ENCODE measurements at places on chromosomes 13 and 19.
A peak's percentile ranks its signal among the peaks of the same experiment; 100 is the strongest.

- no peak for DNase-seq
These were observed 35.4 kb downstream of the ARHGAP35 start for GRCh38 chr19:46896076-46896794.

DNA sequence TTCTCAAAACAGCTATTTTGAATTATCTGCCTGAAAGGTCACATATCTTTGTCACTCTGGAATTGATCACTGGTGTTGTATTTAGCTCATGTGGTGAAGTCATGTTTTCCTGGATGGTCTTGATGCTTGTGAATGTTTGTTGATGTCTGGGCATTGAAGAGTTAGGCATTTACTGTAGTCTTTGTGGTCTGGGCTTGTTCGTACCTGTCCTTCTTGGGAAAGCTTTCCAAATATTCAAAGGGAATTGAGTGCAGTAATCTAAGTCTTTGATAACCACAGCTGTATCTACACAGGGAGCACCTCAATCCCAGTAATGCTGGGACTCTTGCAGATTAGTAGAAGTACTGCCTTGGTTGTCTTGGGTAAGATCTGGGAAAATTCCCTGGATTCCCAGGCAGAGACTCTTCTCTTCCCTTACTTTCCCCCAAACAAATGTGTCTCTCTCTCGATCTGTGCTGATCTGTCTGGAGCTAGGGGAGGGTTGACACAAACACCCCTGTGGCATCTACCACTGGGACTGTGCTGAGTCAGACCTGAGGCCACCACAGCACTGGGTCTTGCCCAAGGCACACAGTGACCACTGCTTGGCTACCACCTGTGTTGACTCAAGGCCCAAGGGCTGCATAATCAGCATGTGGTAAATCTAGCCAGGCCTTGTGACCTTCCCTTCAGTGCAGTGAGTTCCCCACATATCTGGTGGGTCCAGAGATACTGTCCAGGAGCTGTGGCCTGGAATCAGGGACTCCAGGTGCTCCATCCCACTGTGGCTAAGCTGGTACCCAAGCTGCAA, 5.5 kb upstream of the CYP4F3 start:
- DNase-seq = no peak

GRCh38 chr19:9953802-9954542, 17.7 kb upstream of the OLFM2 start:
- no peak for DNase-seq

DNA sequence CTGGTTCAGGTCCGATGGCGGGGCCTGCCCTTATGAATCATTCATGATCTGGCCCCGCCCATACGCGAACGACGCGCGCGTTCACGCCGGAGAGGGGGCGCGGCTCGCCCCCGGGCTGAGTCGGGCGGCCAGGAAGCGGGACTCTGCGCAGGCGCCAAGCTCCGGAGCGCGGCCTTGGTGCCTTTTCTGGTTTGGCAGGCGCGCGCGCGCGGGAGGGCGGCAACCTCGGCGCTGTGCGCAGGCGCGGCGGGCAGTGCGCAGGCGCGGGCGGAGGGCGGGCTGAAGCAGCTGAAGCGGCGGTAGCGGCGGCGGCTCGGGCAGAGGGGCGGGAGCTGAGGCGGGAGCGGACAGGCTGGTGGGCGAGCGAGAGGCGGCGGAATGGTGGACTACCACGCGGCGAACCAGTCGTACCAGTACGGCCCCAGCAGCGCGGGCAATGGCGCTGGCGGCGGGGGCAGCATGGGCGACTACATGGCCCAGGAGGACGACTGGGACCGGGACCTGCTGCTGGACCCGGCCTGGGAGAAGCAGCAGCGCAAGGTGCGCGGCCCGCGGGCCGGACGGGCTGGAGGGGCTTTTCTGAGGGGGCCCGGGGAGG, at the start of gene ACTN4:
ACTN4 (plus strand) TSS at position 282 of the 598 bp plus-strand sequence; CDS start at position 379, 97 bp downstream.
- peak; percentile 97 for DNase-seq

GRCh38 chr19:718251-718951, 9.7 kb downstream of the PALM start:
- DNase-seq = no peak

DNA sequence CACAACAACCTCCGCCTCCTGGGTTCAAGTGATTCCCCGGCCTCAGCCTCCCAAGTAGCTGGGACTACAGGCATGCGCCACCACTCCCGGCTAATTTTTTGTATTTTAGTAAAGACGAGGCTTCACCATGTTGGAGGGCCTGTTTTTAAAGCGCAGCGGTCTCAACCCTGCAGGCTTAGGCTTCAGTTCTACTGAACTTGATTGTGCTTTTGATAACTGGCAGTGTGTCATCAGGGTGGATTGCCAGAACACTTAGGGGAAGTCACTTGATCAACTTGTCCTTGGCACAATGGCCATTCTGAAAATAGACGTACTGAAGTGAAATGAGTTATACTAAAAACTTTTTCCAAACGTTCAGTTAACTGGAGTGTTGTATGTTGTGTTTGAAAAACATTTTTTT, 472.2 kb downstream of the KLF5 start:
- no peak for DNase-seq

Data from stimulated activated CD8-positive, alpha-beta memory T cell treated with anti-CD3 and anti-CD28 coated beads, Interleukin-7, amount 100 ng/mL, for 4 hours (primary cell).